ENCODE measurements at places on chromosomes 1 and 21.

GRCh38 chr21:45778686-45779085 is 135.2 kb downstream of the PCBP3 start:
- DNase-seq = no peak

DNA sequence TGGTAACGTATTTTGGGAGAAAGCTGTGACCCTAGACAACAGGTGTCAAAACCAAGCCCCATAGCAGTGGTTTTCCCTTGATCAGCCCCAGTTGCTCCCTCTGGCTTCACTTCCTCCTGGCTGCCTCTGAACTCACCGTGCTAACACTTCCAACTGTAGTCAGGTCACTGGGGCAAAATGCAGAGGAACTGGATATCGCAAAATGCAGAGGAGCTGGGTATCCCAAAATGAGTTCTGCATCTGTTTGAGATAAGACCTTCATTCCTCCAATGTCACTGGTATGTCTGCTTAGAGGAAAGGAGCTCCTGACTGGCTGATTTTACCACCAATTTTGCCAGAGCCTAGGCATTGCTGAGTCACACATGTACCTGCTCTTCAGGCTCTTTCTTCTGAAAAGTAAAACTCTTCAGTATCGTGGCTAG is 19.6 kb upstream of the TACSTD2 start:
- no peak for DNase-seq

DNA sequence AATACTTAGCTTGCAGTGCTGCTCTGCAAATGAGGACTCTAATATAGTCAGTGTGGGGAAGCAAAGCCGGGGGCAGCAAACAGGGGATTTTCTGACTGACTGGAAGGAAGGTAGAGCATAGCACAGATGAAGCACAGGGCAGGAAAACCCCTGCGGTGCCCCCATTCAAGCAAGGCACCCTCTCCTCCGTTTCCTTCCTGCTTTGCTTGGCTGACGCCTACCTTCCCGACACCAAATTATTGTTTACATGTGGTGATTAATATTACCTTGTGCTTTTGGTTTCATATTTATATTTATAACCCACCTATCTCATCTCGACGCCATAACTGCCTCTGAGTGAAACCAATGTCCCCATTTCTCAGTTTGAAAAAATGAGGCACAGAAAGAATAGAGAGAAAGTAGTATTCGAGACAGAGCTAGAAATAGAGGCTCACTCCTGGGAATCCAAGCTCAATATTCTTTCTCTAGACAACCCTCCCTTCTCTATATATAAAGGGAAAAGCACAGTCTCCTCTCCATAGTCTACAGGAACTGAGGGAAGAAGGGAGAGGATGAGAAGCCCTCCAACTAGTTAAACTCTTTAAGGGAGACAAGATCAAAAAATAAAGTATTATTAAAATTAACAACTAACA is 41.3 kb downstream of the PIK3C2B start:
- no peak for DNase-seq

DNA sequence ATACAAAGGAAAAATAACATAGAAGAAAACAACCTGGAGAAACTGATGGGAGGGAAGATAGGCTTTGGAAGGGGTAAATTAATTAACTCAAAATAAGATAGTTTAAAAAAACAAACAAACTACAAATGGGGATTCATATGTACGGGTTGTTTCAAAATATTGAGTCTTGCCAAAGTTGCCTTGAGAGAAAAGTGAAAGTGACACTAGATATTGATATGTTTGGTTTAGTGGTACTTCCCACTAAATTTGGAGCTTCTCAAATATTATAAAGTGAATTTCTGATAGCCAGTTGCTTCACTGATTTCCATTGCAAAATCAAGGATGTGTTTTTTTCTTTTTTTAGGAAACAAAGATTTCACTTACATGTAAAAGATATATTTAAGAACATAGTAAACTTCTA is 149.5 kb upstream of the RUNX1 start:
- DNase-seq = no peak

DNA sequence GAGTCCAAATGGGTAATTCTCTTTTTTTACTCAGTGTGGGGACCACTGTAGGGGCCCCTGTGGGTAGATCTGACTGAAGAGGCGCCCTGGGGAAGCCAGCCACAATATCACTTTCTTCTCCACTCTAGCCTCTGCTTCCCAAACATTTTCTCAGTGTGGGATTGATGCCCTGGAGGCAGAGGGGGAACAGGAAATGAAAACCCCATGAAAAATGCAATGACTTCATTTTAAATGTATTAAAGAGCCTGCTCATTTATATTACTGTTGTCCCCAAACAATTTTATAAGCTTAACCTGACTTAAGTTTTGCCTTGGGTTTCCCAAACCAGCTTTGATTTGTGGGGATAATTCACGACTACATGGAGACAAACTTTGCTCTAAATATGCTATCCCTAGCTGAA is 181.9 kb downstream of the C1orf94 start:
- no peak for DNase-seq

GRCh38 chr1:9701665-9702064 is 50.1 kb downstream of the PIK3CD start:
- DNase-seq = no peak

DNA sequence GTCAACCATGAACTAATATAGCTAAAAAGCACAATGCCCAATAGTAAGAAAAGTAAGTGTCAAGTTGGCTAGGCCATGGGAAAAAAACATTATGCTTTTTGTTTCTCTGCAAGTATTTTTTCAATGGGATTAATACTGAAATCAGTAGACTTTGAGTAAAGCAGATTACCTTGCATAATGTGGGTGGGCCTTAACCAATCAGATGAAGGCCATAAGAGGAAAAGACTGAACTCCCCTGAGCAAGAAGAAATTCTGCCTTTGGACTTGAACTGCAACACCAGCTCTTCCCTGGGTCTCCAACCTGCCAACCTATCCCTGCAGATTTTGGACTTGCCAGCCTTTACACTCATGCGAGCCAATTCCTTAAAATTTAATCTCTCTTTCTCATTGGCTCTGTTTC is 6.4 kb upstream of the RSPO1 start:
- no peak for DNase-seq

Data from CMK (cell line).